ENCODE measurements at places on chromosomes 5 and 9. TPM values are rescaled to one million over a fixed set of nuclear protein-coding genes. Genes with fewer than 3 reads are reported as not detected.

Gene WDR38
- not detected for total RNA-seq

Gene ADAMTS12
- 28.0 TPM for total RNA-seq

Gene QRFP
- not detected for total RNA-seq

Gene HTR4
- total RNA-seq: 0.27 TPM

Gene CCDC183
- 2.0 TPM for total RNA-seq

Gene PCA3
- 0.27 TPM for total RNA-seq

Gene NTRK2
- 70.8 TPM for total RNA-seq

Gene STKLD1
- total RNA-seq: 1.3 TPM

Gene FBN2
- 145 TPM for total RNA-seq

Gene AQP3
- total RNA-seq: 43.3 TPM

Gene PTGDS
- 230 TPM for total RNA-seq

Gene TMC1
- total RNA-seq: 0.27 TPM

Gene IFNA21
- total RNA-seq: not detected

Gene SMIM33
- total RNA-seq: not detected

Gene SLC46A2
- not detected for total RNA-seq

Gene INSYN2B
- 0.49 TPM for total RNA-seq

Gene CMBL
- 13.4 TPM for total RNA-seq

Gene OR1J2
- total RNA-seq: not detected

Gene PDCD1LG2
- total RNA-seq: not detected

Gene CCDC69
- 3.8 TPM for total RNA-seq

Gene PCDHA6
- 5.6 TPM for total RNA-seq

Gene CENPP
- 11.4 TPM for total RNA-seq

Gene MELK
- 9.2 TPM for total RNA-seq

Gene GRIN1
- 12.7 TPM for total RNA-seq

Gene PDE6A
- total RNA-seq: 0.88 TPM

Gene ANKRD33B
- 138 TPM for total RNA-seq

Gene STOML2
- 85.3 TPM for total RNA-seq

Gene NIPSNAP3A
- total RNA-seq: 37.6 TPM

Gene ADAMTS6
- 48.3 TPM for total RNA-seq

Gene KIF4B
- 0.33 TPM for total RNA-seq

Gene MARCOL
- total RNA-seq: not detected

Gene JAKMIP2
- total RNA-seq: 18.3 TPM

Gene FOXD4L5
- total RNA-seq: 0.22 TPM

Gene FAM221B
- not detected for total RNA-seq

Gene PCDHGA10
- total RNA-seq: 15.6 TPM

Gene CARTPT
- not detected for total RNA-seq

Gene CDKN2B
- total RNA-seq: 6.2 TPM

Gene GLDC
- 18.4 TPM for total RNA-seq

Gene PCSK5
- total RNA-seq: 37.7 TPM

Gene PPP2R2B
- 32.9 TPM for total RNA-seq

Gene TMEM38B
- total RNA-seq: 31.1 TPM

Gene PHF24
- total RNA-seq: 11.2 TPM

Gene INVS
- total RNA-seq: 56.1 TPM

Gene SPATA31E1
- total RNA-seq: not detected

Gene SNCAIP
- total RNA-seq: 25.5 TPM

Gene C5orf58
- not detected for total RNA-seq

Gene SHOC1
- total RNA-seq: not detected

Gene SLC28A3
- 0.33 TPM for total RNA-seq

Gene CD72
- total RNA-seq: 2.5 TPM

Gene SSNA1
- total RNA-seq: 51.1 TPM

Gene FAT2
- 3.8 TPM for total RNA-seq

Gene TLX3
- total RNA-seq: not detected

Gene TEX48
- total RNA-seq: not detected

Gene SPACA9
- total RNA-seq: 2.8 TPM

Gene HOMER1
- total RNA-seq: 21.9 TPM

Gene PCDHGB7
- 26.6 TPM for total RNA-seq

Gene GPBP1
- total RNA-seq: 182 TPM

Gene ZDHHC21
- total RNA-seq: 56.0 TPM

Gene KIF20A
- 12.9 TPM for total RNA-seq

Gene GPR150
- not detected for total RNA-seq
